ENCODE measurements at places on chromosomes 2 and 18. TPM values are rescaled to one million over a fixed set of nuclear protein-coding genes. Genes with fewer than 3 reads are reported as not detected.
A peak's percentile ranks its signal among the peaks of the same experiment; 100 is the strongest.

DNA sequence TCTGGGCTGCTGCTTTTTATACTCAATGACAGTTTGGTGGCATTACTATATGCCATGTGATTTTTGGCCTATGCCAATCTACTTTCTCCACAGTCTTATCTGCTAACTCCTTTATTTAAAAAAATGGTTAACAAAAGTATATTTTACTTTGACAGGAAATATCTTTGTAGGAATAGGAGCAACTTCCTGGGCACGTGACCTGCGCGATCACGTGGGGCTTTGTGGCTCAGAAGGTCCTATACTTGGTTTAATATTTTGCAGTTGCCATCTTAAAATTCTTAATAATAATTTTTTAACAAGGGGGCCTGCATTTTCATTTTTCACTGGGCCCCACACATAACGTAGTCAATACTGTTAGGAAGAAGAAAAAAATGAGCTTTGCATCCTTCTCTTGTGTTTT, 249.7 kb downstream of the ACTR3 start:
- no peak for DNase-seq

GRCh38 chr2:222861411-222862105, 722 bp downstream of the ACSL3 start:
- no peak for DNase-seq

GRCh38 chr2:227826019-227826521, 12.4 kb downstream of the CCL20 start:
- DNase-seq, result no peak

DNA sequence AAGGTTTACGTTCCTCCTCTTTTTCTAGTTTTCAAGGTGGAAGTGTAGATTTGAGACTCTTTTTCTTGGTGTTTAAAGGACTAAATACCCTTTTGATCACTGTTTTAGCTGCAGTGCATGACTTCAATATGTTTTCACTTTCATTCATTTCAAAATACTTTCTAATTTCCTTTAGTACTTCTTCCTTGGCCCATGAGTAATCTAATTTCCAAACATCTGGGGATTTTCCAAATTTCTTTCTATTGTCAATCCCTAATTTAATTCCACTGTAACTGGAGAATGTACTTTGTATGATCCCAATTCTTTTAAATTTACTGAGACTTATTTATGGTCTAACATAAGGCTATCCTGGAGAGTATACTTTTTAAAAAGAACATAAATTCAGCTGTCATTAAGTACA, 3.8 kb upstream of the RHBDD1 start:
- no peak for DNase-seq

- no peak for DNase-seq
Measured at GRCh38 chr18:24482821-24483220, 22.4 kb downstream of the HRH4 start.

DNA sequence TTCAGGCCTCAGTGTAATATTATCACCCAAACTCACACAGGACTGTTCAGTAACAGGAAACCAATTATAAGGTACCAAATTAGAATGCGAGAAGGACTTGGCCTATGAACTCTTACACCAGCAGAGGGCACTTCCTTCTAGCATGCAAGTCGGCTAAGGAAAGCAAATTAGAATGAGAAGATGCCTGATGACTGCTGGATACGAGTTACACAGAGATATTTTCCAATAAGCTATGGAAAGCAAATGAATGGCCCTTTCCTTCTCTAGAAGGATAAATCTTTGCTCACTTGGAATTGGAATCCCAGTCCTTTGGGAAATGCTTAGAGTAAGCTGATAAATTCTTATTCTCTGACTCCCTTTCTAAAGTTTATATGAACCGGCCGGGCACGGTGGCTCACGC, 109.8 kb downstream of the AP1S3 start:
- DNase-seq, result peak; percentile 16

- DNase-seq, result no peak
Measured at GRCh38 chr18:38475686-38476085, 910.1 kb upstream of the CELF4 start.

- no peak for DNase-seq
Measured at GRCh38 chr2:189367343-189367742, 73.9 kb upstream of the WDR75 start.

DNA sequence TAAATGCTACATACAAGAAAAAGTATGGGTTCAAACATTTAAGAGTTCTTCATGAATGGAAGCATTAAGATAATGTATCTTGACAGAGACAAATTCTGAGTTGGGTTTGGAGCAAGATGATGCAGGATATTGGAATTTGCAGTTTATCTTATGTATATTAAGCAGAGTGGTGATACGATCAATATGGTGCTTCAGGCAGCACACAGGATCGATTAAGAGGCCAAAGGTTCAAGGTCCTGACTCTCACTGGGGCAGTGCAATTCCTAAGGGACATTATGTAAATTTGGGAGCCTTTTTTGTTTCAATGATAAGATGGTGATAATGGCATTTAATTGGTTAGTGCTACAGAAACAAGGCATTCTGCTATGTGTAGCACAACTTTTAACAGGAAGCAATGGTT, 381.9 kb downstream of the KCNJ3 start:
- DNase-seq, result no peak

- DNase-seq, result no peak
Measured at GRCh38 chr2:21535826-21536225, 412.1 kb downstream of the TDRD15 start.

DNA sequence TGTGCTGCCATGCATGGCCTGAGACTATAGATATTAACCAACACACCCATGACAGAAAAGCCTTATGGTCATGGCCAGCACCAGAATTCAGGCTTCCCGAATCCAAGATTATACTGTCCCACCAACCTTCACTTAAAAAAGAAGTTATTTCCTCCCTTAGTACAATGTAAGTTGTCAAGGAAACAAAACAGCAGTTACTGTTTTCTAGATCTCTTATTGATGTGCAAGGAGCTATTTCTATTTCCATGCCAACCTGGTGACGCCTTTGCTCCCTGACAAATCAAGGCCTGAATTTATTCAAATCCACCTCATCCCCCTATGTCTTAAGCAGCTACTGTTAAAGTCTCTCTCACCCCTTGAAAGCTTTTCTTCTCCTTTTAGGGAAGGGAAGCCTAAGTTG, 249.3 kb downstream of the ZNF521 start:
- no peak for DNase-seq

DNA sequence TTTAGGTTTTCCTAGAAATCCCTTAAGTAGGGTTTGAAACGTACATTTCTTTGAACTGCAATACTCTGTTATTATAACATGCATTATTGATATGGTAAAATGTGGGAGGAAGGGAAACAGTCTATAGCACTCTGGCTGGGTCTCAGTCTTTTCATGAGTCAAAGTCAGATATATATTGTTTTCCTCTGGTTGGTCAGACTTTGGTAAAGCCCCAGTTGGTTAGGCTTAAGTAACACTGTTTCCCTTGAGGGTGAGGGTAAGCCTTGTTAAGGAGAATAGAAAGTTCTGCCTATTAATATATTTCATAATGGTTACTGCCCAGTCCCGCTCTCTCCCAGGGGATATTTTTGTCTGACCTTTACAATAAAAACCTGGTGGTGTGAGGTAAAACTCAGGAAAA, 44.7 kb upstream of the TNP1 start:
- no peak for DNase-seq

DNA sequence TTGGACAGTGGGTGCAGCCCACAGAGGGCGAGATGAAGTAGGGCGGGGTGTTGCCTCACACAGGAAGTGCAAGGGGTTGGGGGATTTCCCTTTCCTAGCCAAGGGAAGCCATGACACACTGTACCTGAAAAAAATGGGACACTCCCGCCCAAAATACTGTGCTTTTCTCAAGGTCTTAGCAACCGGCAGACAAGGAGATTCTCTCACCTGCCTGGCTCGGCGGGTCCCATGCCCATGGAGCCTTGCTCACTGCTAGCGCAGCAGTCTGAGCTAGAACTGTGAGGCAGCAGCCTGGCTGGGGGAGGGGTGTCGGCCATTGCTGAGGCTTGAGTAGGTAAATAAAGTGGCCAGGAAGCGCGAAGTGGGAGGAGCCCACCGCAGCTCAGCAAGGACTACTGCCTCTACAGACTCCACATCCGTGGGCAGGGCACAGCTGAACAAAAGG, 244.7 kb downstream of the NBAS start:
- DNase-seq, result no peak

The HSBP1L1 gene
- total RNA-seq, result 4.9 TPM

The FEV gene
- not detected for total RNA-seq

The SKA1 gene
- 25.6 TPM for total RNA-seq

The G6PC2 gene
- total RNA-seq, result not detected

The MYL12B gene
- total RNA-seq, result 195 TPM

The CENPA gene
- total RNA-seq, result 33.7 TPM
